Activated T-cell treated with anti-CD3 and anti-CD28 coated beads, Interleukin-2, amount 50 U/mL, for 48 hours (primary cell): ENCODE measurements at places on chromosomes 7 and 10.
A peak's percentile ranks its signal among the peaks of the same experiment; 100 is the strongest.

DNA sequence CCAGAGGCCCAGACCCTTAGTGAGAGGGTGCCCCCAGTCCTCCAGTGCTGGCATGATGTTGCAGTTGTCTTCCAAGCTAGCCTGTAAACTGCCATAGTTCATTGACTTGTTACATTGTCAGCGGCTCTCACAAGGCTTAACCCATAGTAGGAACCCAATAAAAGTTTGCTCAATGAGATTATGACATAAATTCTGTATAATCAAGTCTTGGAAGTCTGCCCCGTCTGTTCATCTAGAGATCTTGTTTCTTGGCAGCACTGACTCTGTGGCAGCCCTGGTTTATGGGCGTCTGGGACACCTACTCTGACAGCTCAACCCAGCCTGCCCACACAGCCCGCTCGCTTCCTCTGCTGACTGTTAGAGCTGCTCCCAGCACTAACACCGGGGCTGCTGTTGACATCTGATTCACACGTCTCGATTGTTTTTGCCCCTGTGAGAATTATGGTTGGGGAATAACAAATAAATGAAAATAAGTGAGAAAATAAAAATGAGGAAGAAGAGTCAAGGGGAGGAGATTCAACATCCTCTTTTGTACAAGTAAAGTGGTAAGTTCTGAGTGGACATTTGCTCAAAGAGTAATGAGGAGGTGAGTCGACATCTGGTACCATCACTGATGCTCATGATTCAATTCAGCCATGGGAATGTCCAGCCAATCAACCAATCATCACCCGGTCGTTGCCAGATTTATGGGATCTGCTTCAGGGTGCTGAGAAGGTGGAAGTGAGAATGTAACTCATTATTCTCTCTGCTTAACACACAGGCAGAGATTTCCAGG lies 160.8 kb downstream of the SPAG6 start:
- peak; percentile 54 for DNase-seq

GRCh38 chr10:132045324-132045723 lies 20.4 kb upstream of the JAKMIP3 start:
- DNase-seq: no peak

DNA sequence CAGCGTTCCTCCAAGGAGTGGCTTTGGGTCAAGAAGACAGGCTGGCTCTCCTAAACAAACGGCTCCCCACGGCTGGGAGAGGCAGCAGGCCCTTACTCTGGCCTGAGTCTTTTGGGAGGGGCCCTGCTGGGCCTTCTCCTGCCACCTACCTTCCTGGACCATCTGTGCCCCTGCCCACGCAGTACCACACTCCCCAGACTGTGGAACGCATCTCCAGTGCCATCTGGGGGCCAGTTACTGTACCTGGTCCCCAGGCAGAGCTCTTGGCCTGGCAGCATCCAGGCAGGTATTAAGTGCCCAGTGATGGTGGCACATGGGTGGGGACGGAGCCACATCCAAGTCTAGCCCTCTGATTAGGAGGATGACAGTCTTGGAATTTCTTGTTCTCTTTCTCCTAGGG lies 14.4 kb downstream of the ALKBH4 start:
- DNase-seq: peak; percentile 64

DNA sequence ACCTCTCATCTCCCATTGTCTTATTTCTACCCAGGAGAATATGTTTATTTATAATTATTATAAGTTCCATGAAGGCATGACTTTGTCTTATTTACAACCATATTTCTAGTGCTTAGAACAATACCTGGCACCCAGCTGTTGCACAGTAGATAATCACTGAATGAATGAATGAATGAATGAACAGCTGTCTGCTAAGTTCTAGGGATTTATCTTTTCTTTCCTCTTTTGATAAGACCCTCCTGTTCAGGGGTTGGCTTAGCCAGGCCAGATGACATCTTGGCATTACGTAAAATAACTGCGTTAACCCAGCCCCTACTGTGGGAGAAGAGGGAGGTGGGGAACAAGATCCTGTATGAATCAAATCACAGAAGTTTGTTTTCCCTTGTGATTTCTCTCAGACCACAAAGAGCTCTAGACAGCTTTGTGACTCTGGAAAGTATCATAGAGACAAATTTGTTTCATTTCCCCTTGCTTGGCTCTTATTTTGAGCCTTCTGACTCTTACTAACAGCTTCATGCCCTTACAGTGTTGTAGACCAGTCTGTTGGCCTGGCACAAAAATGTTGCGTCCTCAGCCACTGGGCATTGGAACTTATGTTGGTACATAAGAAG lies 8.4 kb downstream of the ZNF862 start:
- DNase-seq: no peak

DNA sequence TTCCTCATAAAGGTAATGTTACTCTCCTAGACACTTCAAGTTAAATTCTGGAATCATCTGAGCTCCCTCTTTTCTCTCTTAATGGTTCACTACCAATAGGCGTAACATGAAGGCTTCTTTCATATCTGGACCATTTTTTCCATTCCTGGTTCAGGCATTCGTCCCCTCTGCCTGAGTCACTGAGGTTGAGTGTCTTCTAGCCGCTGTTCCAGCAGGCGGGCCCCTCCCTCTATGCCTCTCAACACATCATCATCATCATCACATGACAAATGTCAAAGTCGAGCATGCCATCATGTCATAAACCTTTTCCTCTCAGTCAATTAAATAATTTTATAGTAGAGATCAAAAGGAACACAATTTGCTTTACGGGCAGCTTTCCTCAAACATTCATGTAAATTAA lies 168.9 kb upstream of the ASAH2 start:
- DNase-seq: no peak

DNA sequence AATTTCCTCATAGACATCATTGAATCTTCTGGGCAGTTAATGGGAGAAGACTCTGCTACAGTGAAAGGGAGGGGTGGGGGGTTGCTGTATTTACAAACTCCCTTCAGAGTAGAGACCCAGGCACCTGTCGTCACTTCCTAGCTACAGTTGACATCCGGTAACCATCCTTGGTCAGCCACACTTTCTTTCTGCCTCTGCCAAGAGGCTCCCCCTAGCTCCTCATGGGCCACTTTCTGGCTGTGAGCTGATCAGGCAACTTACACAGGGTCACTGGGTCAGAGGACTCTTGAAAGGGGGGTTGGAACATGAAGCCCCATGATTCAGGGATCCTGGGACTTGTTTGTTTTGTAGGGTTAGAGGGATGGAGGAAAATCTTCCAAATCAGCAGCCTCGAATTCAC lies 1.2 kb downstream of the TECPR1 start:
- DNase-seq: peak; percentile 56

- no peak for DNase-seq
These were observed 48.0 kb downstream of the RHOBTB1 start for GRCh38 chr10:60896033-60896432.

DNA sequence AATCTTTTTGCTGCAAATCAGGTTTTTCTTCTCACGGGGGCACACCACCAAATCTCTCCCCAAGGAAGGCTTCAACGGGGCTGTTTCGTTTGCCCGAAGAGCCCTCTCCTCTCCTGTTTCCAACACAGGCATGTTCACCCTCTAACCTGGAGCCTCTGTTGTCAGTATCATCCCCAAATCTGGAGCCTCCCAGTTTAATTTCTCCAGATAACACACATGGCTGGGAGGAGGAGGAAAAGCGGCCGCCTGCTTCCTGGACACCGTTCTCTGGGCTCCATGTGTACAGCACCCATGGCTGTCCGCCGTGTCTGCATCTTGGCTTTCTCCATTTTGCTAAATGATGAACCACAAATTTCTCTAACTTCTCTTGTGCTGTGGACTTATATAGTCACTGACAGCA lies 214.5 kb downstream of the DIP2C start:
- no peak for DNase-seq

DNA sequence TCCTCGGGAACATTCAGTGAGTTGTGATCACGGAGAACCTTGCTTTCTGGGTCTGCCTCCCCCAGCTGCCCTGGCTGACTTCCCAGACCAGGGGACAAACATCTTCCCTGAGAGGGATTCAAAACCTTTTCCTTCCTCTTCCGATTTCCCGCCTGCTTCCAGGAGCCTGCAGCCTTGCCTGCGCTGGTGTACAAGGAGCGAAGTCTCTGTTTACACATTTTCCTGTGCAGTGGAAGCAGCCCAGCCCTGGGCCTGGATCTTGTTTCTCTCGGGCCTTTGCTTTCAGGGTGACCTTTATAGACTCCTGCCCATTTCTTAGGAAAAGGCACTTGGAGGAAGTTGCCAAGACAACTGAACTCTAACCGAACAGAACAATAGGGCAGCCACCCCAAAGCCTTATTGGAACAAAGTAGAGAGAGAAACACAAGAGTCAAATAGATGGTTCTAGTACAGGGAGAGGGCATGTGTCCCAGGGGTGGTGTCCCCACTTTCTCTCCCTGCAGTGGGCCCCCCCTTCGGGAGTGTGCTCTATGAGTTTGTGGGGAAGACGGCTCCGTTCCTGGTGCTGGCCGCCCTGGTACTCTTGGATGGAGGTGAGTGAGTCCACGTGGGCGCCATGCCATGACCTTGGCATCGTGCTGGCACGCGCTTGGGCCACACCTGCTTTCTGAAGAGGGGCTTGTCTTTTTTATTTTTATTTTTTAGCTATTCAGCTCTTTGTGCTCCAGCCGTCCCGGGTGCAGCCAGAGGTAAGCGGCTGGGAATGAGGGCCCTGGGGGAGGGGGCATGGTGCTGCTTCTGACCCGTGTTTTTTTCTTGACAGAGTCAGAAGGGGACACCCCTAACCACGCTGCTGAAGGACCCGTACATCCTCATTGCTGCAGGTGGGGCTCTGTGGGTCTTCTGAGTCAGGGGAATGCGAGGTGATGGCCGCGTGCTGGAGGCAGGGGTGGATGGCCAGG lies 14.1 kb downstream of the SLC18A2 start:
- DNase-seq: no peak

DNA sequence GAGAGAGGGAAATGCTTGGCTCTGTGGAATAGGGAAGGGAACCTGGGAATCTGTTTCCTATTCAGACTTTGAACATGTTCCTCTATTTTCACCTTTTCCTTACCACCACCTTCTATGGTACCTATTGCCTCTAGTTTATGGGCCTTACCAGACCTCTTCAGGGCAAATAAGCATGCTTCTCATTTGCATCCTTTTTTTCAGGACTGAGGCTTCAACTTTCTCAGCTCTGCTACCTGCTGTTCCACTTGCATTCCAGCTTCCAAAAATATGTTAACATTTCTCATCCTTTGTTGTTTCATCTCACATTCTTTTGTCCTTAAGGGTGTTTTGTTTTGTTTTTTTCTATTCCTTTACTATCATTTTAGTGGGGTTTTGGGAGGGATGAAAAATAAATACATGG lies 77.9 kb upstream of the MXI1 start:
- no peak for DNase-seq

- DNase-seq: no peak
These were observed 95.7 kb downstream of the WDFY4 start for GRCh38 chr10:48780341-48780740.

- peak; percentile 49 for DNase-seq
These were observed 1.0 kb upstream of the ZDHHC4 start for GRCh38 chr7:6576024-6576866.
